ENCODE measurements at places on chromosomes 6 and 20.

DNA sequence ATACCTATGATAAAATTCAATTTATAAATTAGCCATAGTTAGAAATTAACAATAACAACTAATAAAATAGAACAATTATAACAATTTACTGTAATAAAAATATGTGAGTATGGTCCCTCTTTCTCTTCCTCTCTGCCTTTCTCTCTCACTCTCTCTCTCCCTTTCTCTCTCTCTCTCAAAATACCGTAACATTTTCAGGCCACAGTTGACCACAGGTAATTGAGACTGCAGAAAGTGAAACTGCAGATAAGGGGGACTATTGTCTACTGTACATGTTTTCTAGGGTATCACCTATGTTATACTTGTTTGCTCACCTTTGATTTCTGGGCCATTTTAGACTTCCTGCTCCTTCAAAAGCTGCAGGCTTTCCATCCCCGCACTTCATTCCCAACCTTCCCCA lies 46.8 kb downstream of the LY86 start:
- DNase-seq, result no peak

- no peak for DNase-seq
These were observed 1.7 kb upstream of the HDDC2 start for GRCh38 chr6:125303512-125303854.

- DNase-seq, result no peak
These were observed 4.0 kb downstream of the ELOVL2 start for GRCh38 chr6:11040134-11040533.

- no peak for DNase-seq
These were observed 10.4 kb upstream of the ABHD16B start for GRCh38 chr20:63850689-63851547.

GRCh38 chr6:71902261-71902660 lies 15.9 kb downstream of the RIMS1 start:
- DNase-seq, result no peak

DNA sequence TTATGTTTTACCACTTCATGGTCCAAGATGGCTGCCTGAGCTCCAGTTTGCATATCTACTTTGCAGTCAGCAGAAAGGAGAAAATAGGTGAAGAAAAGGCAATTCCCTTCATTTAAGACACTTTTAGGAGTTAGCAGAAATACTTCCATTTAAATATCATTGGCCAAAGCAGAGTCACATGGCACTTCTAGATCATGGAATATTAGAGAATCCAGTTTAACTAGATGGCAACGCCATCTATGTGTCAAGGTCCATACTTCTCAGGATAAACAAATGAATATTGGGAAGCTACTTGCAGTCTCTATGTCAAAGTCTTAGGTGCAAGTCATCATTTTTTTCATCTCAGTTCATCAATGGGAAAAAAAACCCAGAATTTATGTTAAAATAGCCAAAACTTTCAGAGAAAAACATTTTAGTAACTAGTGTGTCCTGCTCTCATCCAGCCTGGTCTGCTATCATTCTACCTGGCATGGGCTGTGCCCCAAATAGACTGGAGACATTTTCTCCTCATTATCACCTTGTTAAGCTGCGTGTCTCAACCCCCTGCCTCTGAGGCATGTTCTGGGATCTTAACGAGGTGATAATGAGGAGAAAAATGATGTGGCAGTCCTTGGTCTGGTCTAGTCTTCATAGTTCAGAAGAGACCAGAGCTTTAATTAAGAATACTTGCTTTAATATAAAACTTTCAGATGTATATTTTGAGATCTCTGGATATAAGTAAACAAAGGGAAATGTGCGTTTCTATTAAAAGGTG lies 227.3 kb downstream of the TBX18 start:
- no peak for DNase-seq

DNA sequence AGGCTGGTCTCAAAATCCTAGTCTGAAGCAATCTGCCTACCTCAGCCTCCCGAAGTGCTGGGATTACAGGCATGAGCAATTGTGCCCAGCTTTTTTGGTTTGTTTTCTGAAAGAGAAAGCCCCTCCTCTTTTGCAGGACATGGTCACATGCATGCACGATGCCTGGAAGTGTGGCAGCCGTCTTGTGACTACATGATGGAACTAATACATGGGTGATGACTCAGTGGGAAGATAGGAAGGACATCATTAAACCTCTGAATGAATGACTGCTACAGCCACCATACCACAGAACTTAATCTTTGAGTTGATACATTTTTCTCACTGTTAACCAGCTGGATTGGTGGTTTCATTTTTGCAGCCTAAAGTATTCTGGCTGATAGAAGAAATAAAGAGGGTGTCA lies 13.4 kb upstream of the CTNNBL1 start:
- no peak for DNase-seq

GRCh38 chr6:116528780-116529179 lies 16.7 kb downstream of the TRAPPC3L start:
- DNase-seq, result no peak

DNA sequence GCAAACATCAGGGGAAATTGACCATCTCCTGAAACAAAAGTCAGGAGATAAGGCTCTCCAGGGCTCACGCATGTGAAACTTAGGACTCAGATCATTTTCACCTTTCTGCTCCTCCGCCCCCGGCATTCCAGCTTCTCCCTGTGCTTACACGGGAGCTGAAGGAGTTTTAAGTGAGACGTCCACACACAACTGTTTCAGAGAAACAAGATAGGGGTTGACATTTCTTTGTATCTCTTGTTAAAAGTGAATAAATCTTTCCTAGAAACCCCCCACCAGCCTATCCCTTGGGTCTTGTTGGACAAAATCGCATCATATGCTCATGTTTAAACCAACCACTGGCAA lies 46.1 kb downstream of the FAM50B start:
- no peak for DNase-seq

- DNase-seq, result no peak
These were observed 1.8 kb downstream of the PROCR start for GRCh38 chr20:35173576-35174192.

DNA sequence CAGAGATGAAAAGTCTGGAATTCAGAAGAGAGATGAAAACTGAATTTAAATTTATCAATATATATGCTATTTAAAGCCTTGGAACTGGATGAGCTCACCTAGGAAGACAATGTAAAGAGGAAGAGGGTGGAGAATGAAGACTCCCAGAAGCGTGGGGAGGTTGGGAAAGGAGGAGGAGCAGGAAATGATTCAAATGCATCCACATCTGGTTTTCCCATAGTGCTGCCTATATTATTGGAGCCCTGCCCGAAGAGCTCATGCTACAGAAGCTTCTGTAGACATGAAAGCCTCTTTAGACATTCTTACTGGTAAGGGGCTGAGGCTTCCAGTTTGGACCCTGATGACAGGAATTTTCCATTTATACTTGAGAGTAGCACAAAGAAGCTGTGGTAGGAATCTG lies 19.2 kb downstream of the PDE7B start:
- no peak for DNase-seq

DNA sequence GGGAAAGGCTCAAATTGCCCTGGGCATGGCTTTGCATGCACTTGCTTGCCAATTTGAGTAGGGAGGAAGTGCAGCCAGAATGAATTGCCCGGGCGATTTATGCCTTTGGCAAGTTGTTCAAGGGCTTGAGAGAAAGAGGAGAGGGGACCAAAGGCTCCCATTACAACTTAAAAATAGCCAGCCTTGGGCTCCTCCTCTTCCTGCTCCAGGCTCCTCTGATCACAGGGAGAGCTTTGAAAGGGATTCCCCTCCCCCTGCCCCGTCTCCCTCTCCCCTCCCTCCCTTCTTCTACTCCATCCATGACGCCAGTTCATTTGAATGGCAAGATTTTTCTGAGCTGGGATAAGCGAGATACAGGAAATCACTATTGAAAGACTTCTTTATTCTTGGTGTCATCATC lies 304.9 kb upstream of the JAG1 start:
- no peak for DNase-seq

GRCh38 chr6:16822975-16823717 lies 61.9 kb upstream of the ATXN1 start:
- no peak for DNase-seq

- DNase-seq, result no peak
These were observed 79.0 kb downstream of the BACH2 start for GRCh38 chr6:90217506-90218127.

GRCh38 chr20:30513050-30513628 lies 744.3 kb upstream of the DEFB115 start:
- no peak for DNase-seq

DNA sequence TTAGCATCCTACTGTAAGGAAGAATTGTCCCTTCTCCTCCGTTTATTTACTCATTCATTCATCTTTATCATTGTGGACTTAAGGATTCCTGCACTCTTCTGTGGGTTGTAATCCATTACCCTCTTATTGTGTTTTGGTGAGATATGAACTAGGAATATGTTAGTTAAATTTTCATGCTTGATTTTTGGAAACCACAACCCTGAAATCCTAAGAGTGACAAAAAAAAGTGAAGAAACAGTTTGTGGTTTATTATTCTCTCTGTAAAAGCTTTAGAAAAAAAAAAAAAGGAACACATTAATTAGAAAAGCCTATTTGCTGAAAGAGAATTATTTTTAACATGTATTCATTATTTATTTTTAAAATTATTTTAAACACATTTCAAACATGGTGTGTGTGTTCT lies 36.7 kb upstream of the INSM1 start:
- no peak for DNase-seq

GRCh38 chr6:95574811-95575210 lies 2.5 kb upstream of the MANEA start:
- no peak for DNase-seq

GRCh38 chr6:150306290-150306689 lies 62.5 kb upstream of the IYD start:
- DNase-seq, result no peak

GRCh38 chr6:113564371-113565171 lies 292.6 kb upstream of the MARCKS start:
- no peak for DNase-seq

GRCh38 chr6:150930841-150931240 lies 65.3 kb downstream of the MTHFD1L start:
- no peak for DNase-seq

DNA sequence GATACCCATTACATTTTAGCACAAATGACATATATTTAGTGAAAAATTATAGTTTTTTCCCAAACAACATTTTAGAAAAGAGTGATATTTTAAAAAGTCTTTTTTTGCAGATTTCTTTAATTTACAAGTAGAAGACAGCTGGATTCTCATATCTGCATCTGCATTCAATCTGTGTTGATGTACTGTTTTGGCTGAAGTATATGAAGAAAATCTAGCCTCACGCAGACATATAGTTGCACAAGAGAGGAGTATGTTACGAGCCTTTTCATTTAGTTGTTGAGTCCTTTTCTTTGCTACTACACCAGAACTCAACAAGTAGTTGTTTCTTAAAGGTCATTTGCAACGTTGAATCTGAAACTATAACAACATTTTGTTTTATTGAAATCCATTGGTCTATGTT lies 314.3 kb upstream of the SUPT3H start:
- DNase-seq, result no peak

- DNase-seq, result no peak
These were observed 152.0 kb downstream of the PAK5 start for GRCh38 chr20:9686866-9687265.

- no peak for DNase-seq
These were observed 608.4 kb upstream of the AGPAT4 start for GRCh38 chr6:161882196-161882765.

DNA sequence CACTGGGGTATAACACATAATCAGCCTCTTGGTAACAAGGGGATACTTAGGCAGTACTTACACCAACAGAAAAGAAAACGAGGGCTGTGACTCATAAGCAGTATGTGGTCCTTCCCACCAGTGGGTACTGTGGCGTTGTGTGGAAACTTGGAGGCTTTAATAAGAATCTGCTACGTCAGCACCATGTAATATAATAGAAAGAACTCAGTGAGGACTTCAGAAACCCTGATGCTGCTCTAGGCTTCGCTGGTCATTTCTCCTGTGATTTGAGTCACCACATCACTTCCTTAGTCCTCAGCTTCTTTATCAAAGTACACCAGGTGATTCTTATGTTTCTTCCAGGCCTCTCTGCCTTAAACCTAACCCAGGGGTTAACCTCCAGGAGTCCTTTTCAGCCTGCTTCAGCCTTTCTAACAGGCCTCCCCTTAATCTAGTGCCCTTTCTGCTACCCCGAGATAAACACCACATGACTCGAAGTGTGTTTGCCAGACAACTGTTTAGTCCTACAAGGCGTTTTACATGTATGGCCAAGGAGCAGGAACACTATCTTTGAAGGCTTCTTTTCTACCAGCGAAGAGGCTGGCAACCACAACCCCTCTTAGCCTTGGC lies 68.5 kb downstream of the FYN start:
- DNase-seq, result peak; percentile 57

- DNase-seq, result no peak
These were observed 164.7 kb upstream of the CCN2 start for GRCh38 chr6:132115714-132116366.

- DNase-seq, result no peak
These were observed 29.6 kb upstream of the CRIP3 start for GRCh38 chr6:43338243-43338642.

DNA sequence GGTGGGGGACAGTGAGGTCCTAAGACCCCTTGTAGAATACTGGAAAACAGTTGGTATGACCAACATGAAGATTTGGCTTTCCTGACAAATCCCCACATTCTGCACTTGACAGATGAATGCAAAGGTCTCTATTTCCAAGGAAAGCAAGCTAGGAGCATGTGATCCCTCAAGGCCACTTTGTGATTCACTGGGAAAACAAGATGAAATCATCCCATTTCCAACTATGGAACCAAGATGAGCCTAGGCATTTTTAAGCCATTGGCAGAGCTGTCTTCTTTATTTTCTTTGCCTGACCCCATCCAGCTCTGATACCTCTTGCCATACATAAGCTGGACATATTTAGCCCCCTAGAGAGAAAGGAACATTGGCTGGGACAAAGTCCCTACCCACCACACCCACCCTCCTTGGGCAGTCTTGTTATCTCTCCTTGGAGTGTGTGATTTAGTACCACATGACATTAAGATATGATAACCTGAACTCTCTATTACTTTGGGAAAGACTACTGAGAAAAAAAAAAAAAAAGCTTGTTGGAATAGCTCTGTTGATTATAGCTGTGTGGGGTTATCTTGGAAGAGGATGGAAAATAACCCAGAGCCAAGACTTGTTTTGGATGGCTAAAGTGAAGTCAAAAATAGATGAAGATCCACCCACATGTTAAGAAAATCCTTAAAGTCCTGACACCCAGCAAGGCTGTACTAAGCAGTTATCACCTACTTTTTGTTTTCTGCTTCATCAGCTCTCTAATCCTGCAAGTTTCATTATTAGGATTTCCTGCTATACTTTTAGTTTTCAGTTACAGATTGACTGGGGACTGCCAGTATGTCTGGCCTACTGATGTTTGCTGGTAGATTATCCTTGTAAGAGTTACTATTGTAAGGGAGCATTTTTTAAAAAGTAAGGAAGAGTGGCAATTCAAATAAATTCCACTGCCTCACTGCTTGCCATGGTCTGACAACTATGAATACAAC lies 90.1 kb upstream of the PREP start:
- no peak for DNase-seq

GRCh38 chr6:161074496-161075121 lies 83.0 kb downstream of the MAP3K4 start:
- no peak for DNase-seq

- DNase-seq, result no peak
These were observed 63.3 kb downstream of the MYLK4 start for GRCh38 chr6:2687456-2687855.

DNA sequence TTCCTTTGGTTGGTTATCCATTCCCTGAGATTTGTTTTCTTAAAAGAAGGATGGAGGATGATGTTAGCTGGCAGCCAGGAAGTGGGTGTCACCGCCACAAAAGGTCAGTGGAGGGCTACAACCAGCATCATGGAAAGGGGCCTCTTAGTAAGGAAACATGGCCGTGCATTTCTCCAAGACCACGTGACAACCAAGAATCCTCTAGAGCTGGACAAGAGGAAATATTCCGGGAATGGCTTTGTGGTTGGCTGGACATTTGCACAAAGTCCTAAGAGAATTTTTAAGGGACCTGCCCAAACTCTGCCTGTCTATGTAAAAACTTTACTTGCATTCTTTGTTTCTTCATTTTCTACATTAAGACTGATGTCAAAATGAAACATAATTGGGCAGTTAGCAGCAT lies 399.9 kb upstream of the MARCKS start:
- DNase-seq, result no peak

Measured in stimulated activated CD8-positive, alpha-beta memory T cell treated with anti-CD3 and anti-CD28 coated beads, Interleukin-4, amount 100 ng/mL, for 1 hour (primary cell).